Epithelial cell of prostate (primary cell): ENCODE measurements at places on chromosomes 3 and 15.

- DNase-seq: no peak
Measured at GRCh38 chr3:101531473-101532086, 18.6 kb upstream of the SENP7 start.

- DNase-seq: no peak
Measured at GRCh38 chr3:135762188-135762856, 203.2 kb upstream of the PPP2R3A start.

GRCh38 chr15:49423021-49423420, at the start of gene FGF7:
FGF7 (plus strand) TSS chr15:49423242; CDS start chr15:49424298, 1,056 bp downstream.
- DNase-seq: no peak

DNA sequence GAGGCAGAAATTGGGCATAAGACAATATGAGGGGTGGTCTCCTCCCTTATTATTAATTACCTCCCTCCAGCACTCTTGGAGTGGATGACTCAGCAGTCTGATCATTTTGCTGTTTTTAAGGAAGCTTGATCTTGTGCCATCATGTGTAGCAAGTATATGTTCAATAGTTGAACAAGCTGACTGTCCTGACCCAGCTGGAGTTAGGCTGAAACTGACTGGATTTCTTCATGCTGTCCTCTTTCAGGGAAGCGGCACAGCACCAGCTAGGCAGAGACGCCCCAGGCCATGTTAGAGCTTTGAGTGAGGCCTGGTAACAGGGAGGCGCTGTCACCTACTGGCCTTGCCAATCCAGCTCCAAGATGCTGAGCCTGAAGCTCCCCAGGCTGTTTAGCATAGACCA, 54.4 kb upstream of the KIF23 start:
- no peak for DNase-seq

DNA sequence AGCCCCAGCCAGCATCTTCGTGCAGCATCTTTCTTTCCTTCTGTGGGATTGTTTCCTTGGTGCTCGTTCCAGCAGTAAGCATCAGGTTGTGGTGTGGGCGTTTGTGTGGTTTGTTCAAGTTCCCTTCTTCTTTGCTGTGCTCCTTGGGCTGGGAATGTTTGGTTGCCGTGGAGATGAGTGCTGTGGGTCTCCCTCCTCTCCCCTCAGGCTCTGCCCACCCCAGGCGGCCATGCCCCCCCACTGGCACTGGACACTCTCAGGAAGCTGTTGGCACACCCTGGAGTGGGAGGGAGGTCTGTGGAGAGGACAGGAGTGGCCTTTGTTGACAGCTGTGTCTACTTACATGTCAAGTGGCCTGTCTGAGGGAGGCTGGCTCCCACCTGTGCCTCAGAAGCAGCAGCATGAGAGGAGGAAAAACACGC, 46.5 kb upstream of the SACM1L start:
- no peak for DNase-seq

DNA sequence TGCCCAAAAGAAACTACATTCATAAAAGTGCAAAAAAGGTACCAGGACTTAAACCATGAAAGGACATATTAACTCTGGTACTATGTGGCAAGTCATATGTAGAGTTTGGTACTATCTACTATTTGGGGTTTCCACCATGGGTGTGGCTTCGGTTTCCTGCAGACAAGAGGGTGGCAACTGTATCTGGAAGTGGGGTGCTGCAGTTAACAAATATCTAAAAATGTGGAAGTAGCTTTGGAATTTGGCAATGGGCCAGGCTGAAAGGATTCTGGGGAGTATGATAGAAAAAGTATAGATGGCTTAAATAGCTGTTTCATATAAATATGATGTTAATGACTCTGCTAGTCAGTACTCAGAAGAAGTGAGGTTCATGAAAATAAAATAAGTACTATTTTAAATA, 44.0 kb downstream of the PLSCR2 start:
- no peak for DNase-seq

DNA sequence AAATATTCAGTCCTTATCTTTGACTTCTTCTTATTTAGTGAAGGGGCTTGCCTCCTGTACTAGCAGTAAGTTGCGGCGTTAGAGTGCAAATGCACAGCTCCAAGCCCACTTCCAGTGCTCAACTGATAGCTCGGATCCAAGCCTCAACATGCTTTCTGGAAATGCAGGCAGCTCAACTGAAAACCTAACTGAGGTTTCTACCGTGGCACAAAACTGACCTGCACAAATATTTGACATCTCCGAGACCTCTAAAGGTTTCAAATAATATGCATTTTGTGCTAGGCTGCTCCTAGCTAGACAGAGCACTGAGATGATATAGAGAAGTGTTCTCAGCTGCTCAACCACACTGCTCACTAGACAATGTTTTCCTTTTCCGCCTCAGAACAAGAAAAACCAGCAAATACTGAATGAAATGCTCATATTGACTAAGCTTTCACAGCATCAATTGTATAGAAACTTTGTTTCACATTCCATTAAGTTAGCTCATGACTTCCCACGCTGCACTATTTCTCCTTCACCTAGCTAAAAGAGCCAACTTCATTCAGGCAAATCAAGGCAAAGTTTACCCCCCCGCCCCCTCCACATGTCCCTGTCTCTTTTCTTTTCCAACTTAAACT, 822 bp downstream of the ZNF385D start:
- no peak for DNase-seq

GRCh38 chr3:108403686-108404345, 106.6 kb downstream of the MYH15 start:
- no peak for DNase-seq

- DNase-seq: peak; percentile 24
Measured at GRCh38 chr3:48034000-48034516, 17.8 kb upstream of the MAP4 start.

- no peak for DNase-seq
Measured at GRCh38 chr3:101988596-101988995, 139.3 kb downstream of the NFKBIZ start.

DNA sequence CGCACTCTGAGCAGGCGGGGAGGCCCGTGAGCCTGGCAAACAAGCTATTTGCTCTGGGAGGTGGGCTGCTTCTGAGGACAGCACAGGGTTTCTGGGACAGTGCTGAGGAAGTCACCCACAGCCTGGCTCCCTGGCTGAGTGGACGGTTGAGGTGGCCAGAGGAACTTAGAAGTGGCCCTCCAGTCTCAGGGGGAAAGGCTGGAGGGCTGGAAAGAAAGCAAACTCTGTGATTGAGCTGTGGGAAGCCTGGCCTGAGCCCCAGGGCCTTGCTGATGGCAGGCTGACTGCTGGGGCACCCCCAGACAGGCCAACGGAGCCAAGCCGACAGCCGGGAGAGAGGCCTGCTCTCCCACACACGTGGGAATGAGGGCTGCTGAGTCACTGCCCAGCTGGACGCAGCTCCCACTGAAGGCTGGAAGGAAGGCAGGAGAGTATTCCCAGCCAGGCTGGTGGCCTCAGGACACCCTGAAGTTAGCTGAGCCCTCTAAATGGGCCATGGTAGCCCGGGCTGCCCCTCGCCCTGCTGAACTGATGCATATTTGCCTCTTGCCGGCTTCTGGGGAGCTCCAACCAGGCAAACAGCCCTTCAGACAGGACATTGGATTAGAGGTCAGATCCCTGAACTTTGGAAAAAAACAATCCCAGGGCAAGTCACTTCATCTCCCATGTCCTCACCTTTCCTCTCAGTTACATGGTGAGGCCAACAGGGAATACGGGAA, 98.0 kb upstream of the TLE3 start:
- DNase-seq: no peak

DNA sequence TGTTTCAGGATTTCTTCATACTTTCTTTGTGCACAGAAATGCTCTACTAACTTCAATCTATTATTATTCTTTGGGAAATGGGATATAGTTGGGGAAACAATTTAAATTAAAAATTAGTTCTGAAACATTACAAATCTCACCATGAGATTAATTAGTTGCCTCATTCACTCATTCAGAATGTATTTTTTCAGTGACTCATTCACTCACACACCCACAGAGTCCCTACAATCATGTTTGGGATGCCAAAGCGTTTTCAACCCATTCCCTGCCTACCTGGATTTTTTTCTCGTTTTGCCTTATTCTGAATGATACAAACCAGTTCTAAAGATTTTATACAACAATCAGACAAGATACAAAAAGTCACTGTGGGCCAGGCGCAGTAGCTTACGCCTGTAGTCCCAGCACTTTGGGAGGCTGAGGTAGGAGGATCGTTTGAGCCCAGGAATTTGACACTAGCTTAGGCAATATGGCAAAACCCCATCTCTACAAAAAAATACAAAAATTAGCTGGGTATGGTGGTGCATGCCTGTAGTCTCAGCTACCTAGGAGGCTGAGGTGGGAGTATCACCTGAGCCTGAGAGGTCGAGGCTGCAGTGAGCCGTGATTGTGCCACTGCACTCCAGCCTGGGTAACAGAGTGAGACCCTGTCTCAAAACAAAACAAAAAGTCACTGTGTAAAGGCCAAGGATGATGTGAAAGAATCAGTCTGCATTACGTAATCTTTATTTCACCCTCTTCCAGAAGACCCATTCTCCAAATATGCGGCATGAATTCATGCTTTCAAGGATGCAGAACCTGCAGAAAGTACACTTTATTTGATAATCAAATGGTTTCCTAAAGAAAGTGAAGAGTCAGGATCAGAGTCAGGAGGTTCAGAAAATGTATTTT, 34.8 kb upstream of the ARHGEF3 start:
- no peak for DNase-seq

DNA sequence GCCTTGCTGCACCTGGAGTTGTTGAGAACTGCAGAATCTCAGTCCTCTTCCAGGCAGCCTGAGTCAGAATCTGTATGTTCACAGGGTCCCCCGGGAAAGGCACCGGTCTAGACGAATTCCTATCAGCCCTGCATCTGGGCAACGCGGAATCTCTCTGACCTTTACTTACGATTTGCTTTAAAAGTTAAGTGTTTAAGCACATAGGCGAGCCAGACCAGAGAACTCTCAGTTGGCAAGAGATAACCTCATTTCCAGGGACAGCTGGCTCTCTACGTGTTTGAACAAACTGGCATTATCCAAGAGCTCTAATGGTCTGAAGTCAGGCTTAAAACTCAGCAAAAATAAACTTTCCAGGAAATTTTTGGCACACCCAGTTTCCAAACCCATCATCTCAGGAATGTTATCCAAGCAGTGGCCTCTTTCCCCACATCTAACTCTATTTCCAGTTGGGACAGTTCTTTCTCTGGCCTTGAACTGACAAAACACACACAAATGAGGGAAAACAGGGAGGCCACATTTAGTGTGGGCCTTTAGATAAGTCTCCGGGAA, 53.4 kb downstream of the HES1 start:
- no peak for DNase-seq

DNA sequence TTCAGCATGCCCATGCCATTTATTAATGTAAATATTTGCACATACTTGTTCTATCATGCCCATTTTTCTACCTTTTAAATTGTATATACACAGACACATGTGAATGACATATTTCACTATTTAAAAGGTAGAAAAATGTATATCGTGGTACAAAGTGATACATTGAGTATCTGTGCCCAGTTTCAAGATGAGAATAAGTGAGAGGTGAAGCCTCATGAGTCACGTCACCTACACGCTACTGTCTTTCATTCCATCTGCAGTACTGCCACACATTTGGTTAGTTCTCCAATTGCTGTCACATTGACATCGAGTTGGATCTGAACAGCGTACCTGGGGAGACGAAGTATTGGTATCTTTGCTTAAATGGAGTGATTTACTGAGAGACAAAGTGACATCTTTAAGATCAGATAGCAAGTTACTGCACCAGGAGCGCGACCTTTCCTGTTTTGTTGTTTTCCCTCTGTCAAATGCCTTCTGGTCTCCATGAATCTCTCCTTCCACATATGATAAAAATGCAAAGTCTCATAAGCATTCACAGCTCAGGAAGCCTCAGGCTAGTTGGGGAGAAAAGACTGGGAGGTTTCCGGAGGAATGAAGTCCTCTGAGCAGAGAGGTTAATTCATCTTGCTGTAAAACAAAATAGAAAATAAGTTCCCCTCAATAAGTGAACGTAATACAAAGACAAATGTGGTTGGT, 12.0 kb downstream of the GREM1 start:
- no peak for DNase-seq

GRCh38 chr15:91291673-91292072, 191.6 kb downstream of the SV2B start:
- no peak for DNase-seq

DNA sequence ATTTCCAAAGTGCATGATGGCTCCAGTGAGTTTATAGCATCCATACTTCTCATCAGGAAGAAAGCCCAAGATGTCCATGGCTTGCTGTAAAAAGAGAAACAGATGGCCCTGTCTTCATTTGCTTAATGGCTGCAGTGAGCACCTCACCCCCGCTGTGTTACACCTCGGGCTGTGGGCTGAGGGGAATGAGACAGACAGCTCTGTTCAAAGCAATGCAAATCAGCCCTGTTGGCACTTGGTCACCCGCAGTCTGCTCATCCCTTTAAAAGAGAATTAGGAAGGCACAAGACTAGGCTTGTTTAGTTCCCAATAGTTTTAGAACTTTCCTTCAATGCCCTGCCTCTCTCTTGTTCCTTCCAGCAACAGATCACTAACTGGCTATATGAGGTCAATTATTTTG, 25.2 kb downstream of the MYH15 start:
- DNase-seq: no peak

DNA sequence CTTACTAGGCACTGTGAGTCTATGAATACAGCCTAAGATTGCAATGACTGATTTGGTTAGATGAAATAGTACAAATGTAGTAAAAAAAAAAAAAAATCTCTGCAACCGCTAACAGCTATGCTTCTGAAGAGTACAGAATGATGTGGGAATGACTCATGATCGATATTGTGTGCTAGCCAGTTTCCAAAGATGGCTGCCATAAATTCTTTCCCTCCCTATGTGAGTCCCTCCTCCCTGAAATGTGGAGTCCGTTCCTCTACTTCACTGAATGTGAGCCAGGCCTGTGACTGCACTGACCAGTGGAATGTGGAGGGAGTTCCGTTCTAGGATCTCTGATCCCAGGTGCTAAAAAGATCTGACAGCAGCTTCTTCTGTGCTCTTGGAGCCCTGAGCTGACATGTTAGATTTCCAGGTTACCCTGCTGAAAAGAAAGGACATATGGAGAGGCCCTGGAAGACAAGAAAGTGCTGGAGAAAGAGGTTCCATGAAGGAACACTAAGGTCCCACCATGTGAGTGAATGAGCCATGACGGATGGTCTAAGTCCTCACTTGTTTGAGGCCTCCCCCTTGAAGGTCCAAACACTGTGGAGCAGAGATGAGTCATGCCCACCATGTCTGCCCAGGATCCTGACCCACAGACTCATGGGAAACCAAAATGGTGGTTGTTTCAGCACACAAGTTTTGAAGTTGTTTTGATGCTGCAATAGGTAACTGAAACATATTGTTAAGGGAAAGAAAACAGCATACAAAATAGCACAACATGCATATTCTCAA, 46.3 kb downstream of the DGKG start:
- no peak for DNase-seq
